EL (cell line): ENCODE measurements at places on chromosomes 6 and 20.

GRCh38 chr20:63033794-63034709 is 27.3 kb upstream of the BHLHE23 start:
- DNase-seq, result no peak

DNA sequence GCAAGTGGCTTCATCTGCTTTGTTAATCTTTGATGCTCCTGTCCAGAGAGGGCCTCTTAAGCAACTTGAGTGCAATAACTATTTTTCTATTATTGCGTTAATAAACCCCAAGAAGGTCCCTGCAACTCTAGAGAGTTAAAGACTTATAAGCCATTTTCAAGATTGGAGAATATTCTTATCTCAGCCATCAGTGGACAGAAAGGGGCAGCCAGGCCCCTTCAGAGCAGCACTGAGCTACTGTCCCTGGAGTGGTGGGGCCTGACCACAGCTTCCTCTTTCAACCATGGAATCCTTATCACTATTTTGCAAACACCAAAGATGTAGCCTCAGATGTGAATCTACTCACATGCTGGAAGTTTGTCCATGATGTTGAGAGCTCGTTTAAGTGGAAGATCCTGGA is 2.8 kb upstream of the MAS1L start:
- no peak for DNase-seq

DNA sequence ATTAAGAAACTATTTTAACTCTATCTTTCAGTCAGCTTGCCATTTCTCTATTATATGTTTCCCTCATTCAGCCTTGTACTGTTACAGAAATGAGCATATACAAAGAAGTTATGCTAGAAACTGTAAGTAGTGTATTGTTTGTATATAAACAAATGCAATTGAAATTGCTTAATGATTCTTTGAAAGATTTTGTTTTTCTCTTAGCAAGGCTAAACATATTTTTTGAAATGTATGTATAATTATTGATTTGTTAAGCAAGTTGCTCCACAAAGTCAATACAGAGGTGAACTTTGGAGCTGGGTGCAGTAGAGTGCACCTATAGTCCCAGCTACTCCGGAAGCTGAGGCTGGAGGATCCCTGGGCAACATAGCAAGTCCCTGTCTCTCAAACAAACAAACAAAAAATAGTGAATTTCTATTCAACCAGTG is 253.6 kb downstream of the RNGTT start:
- DNase-seq, result no peak

DNA sequence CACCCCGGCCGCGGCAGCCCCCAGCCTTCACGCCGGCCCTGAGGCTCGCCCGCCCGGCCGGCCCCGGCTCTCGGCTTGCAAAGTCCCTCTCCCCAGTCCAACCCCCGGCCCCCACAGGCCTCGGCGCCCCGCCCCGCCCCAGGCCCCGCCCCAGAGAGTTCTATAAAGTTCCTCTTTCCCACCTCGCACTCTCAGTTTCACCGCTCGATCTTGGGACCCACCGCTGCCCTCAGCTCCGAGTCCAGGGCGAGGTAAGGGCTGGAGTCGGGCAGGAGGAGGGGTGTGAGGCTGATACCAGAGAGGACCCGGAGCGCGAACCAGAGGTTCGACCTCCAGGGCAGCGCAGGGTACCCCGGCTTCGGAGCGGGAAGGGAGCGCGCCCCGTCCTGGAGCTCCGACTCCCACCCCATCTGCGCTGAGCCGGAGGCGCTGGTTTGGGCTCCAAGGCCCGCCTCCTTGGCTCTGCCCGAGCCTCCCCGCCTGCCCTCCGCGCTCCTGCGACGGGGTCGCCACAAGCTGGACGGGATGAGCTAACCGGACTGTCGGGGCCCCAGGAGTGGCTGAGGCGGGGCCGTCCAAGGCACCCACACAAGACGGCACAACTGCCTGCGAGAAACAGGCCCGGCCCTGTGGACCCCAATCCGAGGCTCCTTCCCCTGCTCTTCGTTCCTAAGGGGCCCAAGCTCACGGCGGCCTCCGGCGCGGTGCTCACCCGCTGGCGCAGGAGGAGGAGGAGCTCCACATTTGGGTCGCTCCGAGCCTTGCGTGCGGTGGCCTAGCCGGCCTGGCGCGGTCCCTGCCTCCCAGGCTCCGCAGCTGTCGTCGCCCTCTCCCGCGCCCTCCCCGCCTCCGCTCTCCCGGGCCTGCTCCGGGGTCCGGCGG is at the start of gene IRF4:
Gene IRF4, plus strand, starts transcription at position 194 of the 882 bp plus-strand sequence. CDS start 1,401 bp downstream, outside the sequence.
- no peak for DNase-seq

GRCh38 chr6:49676671-49677281 is 36.6 kb downstream of the CRISP2 start:
- DNase-seq, result peak; percentile 51

DNA sequence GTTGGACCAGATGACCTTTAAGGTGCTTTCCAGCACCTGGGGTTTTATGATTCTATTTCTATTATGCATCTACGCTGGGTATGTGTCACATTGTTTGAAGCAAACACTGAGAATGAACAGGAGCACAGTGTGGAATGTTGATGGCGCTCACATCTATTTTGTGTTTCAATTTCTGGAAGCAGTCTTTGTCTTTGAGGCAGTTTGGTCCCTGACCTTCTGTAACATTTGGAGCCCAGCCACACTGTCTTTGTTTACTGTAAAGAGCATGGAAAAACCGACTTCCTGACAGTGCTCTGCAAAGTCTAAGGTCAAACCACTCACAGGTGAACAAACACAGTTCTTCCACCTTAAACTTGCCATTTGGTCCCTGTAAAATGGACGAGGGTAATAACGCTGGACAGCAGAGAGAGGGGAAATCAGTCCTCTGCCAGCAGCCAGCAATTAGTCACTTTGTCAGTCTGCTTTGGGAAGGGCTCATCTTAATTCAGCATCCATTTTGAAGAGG is 155.5 kb downstream of the PRL start:
- DNase-seq, result no peak

GRCh38 chr20:2172305-2173175 is 70.9 kb downstream of the STK35 start:
- peak; percentile 59 for DNase-seq

GRCh38 chr6:126300126-126300525 is 39.8 kb upstream of the CENPW start:
- DNase-seq, result no peak
